Gastrocnemius medialis (tissue), 4 donors: ENCODE measurements at places on chromosomes 5 and 9. TPM values are rescaled to one million over a fixed set of nuclear protein-coding genes. Genes with fewer than 3 reads are reported as not detected.

CDX1 gene
- total RNA-seq, result 1.5 TPM

WDR5 gene
- 19.8 TPM for total RNA-seq

ZNF462 gene
- total RNA-seq, result 13.3 TPM

SPINK6 gene
- total RNA-seq, result not detected

- no peak for DNase-seq
- no peaks in the 10 kb centered on the region for H3K36me3 ChIP-seq
- peaks cover 31% of the 10 kb centered on the region for H3K27me3 ChIP-seq
- no peak overlapping the region for H3K27ac ChIP-seq
- H3K4me1 ChIP-seq, result no peaks in the 10 kb centered on the region
Observed at GRCh38 chr5:180645274-180646204, 3.9 kb downstream of the FLT4 start.

GRCh38 chr9:120424248-120424647 is 155.7 kb downstream of the CDK5RAP2 start:
- H3K4me3 ChIP-seq, result no peak overlapping the region
- no peak overlapping the region for H3K27ac ChIP-seq
- no peaks in the 10 kb centered on the region for H3K4me1 ChIP-seq
- no peaks in the 10 kb centered on the region for H3K36me3 ChIP-seq

DNA sequence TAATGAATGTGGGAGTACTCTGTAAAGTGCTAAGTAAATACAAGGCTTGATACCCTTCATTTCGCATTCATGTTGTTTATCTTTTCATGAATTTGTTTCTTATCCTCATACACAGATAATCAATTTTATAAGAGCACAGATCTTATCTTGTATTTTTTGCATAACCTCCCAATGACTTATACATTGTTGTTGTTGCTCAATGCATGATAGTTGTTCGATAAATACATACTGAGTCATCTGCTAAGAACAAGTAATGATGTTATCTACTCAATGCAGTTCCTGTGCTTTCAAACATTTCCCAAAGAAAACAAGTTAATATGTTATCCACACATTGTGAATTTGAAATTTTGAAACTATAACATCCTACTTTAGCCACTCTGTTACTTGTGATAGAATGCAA is 60.7 kb downstream of the TAF11L14 start:
- H3K4me1 ChIP-seq, result no peaks in the 10 kb centered on the region
- H3K27me3 ChIP-seq, result no peaks in the 10 kb centered on the region
- no peaks in the 10 kb centered on the region for H3K36me3 ChIP-seq
- no peak for DNase-seq
- no peak overlapping the region for H3K27ac ChIP-seq

- no peak overlapping the region for H3K27ac ChIP-seq
- H3K27me3 ChIP-seq, result no peaks in the 10 kb centered on the region
- no peak for DNase-seq
- H3K4me1 ChIP-seq, result no peaks in the 10 kb centered on the region
- peaks cover 50% of the 10 kb centered on the region for H3K36me3 ChIP-seq
Observed at GRCh38 chr9:132606066-132606465, 23.7 kb downstream of the BARHL1 start.

DNA sequence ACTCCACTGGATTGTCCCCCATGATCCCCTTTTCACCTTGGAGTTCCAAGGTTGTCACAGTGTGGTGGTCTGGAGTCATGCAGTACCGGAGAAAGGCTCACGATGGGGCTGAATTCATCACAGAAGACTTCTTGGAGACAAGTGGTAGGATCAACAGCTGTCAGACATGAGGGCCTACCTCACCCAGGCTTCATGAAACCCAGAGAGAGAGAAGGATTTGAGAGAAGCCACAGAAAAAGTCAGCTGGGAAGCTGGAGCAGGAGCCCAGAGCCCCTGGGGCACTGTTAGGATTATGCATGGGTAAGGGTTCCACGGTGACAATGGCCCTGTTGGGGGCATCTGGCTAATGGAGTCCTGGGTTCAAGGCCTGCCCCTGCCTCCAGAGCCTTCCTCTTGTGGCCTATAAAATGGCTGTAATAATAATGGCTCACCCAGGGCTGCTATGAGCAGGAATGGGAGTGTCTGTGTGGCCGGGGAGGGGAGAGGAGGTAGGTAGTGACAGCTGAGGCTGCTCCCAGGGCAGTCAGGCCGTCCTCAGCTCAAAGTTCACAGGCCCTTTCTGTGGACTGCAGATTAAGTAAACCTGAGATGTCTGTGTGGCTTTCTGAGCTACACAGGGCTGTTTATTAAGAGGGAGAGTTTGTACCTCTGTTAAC is 910 bp downstream of the TRIM14 start:
- H3K4me3 ChIP-seq, result peak overlapping the region; percentile 61
- H3K36me3 ChIP-seq, result no peaks in the 10 kb centered on the region
- no peak for DNase-seq
- no peaks in the 10 kb centered on the region for H3K4me1 ChIP-seq

DNA sequence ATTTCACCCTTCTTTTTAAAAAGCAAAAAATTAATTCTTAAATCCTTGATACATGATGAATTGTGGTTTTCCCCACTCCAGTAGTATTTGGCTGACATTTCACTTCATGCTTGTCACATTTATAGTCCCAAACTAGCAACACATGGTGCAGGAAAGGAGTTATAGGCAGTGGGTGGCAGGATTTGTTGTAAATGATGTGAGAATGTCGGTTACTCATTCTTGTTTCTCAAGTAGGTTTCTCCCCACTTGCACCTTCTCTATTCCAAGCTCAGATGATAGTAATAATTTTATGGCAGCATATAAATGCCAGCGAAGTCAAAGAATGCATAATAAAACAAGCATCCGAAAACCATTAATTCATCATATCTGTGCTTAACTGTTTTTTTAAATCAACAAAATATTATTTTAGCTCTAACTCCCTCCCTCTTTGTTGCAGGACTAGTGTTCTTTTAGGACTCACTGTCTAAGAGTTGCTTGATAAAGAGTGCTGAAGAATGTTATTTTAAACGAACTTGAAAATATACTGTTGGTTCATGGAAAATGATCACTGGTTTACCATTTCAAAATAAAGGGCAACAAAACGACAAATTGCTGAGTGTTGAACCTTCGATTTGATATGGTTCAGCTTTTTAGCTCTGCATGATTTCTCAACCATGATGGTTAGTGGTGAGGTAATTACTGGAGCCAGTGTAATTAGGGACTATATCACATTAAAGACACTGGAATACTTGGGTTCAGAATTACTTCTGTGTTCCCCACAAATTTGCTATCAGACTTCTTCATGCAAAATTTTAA is 88.1 kb upstream of the ADAMTSL1 start:
- H3K4me1 ChIP-seq, result no peaks in the 10 kb centered on the region
- H3K36me3 ChIP-seq, result no peaks in the 10 kb centered on the region
- no peak overlapping the region for H3K27ac ChIP-seq

- peaks cover 5% of the 10 kb centered on the region for H3K4me1 ChIP-seq
- H3K4me3 ChIP-seq, result no peak overlapping the region
- H3K36me3 ChIP-seq, result no peaks in the 10 kb centered on the region
Observed at GRCh38 chr9:96859461-96860198, 5.3 kb upstream of the ZNF782 start.

DNA sequence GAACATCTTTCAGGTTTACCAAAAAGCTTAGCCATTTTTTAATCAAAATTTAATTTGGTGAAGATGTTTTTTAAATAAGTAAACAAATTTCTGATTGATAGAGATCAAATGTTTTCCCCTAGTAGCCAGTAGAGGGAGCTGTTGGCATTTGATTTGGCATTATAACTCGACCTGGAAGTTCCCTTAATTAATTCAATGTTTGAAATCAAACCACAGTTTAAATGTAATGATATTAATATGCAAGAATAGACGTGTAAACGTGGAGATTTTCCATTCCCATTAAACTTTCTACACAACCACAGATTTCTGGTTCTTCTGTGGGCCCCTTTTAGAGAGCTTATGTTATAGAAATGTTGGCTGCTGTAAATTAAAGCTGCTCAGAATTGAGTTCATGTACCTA is 148.1 kb upstream of the MPDZ start:
- peak overlapping the region; percentile 15 for H3K27ac ChIP-seq
- no peak overlapping the region for H3K4me3 ChIP-seq
- no peaks in the 10 kb centered on the region for H3K27me3 ChIP-seq
- no peak for DNase-seq
- peaks cover 25% of the 10 kb centered on the region for H3K4me1 ChIP-seq

DNA sequence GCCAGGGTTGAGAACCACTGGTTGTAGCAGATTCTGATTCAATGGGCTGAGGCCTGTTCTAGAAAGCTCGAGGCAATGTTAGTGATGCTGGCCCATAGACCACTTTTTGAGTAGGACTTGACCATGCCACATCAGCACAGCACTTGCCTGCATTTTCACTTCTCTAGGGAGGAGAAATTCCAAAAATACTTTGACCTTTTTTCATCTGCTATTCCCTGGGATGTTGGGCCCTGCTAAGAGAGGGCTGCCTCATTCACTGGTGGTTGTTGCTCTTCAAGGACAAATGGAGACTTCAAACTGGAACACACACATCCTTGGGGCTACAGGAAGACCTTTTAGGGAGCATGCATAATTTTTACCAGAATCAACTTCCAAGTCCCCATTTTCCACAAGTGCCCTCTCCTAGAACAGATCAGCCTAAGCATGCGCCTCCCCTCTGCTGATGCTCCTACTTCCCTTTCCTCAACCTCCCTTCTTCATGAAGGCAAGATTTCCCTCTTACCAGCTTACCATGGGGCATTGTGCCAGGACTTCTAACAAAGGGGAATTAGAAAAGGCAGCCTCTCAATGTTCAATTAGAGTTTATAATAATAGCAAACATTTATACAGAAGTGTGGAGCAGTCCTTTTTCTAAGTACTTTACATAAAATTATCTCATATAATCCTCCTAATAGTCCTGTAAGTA is 12.7 kb upstream of the TGFBI start:
- peaks cover 14% of the 10 kb centered on the region for H3K4me1 ChIP-seq
- no peaks in the 10 kb centered on the region for H3K36me3 ChIP-seq
- H3K27me3 ChIP-seq, result no peaks in the 10 kb centered on the region
- H3K27ac ChIP-seq, result no peak overlapping the region

DNA sequence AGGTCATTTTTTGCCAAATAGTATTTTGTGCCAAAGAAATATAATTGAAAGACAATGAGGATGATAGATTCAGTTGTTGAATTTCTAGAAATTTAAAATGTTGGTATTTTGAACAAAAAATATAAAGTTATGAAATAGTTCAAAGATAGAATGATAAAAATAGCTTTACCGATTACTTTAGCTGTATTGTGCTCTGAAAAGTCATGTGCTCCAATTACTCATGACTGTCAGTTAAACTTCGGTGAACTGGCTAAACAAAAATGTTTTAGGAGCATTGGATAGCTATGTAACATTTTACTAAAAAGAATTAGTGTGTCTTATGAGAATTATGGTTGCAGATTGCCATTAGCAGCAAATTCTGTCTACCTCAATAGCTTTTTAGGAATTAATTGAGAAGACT is 177.3 kb upstream of the VCAN start:
- H3K4me3 ChIP-seq, result no peak overlapping the region
- no peaks in the 10 kb centered on the region for H3K27me3 ChIP-seq
- H3K27ac ChIP-seq, result no peak overlapping the region
- DNase-seq, result no peak
- no peaks in the 10 kb centered on the region for H3K4me1 ChIP-seq

DNA sequence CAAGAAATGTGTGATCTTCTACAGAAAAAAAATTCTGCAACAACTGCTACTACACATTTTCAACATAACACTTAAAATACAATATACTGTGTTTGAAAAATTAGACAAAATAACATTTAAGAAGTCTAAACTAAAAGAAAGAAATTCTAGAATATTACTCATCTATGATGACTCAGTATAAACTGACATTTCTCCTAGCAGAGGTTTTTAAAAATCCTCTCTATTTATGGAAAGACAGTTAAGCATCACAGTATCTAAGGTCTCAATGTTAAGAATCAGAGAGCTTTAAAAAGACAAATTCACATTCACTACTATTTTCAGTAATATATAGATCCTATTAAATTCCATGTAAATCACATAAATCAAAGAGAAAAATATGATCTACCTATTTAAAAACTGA is 61.3 kb downstream of the NR2F1-AS1 start:
- no peak overlapping the region for H3K4me3 ChIP-seq
- H3K4me1 ChIP-seq, result no peaks in the 10 kb centered on the region
- H3K36me3 ChIP-seq, result no peaks in the 10 kb centered on the region
- H3K27ac ChIP-seq, result no peak overlapping the region
- no peak for DNase-seq

GRCh38 chr5:141492168-141492885 is 3.4 kb downstream of the PCDHGC5 start:
- H3K36me3 ChIP-seq, result no peaks in the 10 kb centered on the region
- no peaks in the 10 kb centered on the region for H3K27me3 ChIP-seq
- no peak overlapping the region for H3K4me3 ChIP-seq

DNA sequence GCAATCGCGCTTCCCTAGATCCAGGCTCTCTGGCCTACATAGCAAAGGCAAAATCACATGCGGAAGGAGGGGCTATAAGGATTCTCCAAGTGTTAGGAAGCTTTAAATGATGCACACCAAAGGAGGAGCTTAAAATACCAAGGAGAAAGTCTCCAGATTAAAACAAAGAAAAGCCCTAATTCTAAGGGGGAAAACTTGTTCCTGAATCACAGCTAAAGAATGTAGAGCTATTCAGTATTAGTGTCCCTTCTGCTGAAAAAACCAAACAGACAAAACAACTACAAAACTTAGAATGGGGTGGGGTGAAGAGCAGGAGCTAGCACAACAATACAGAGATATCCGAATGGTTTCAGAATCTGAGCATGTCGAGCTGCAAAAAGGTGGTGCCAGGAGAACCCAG is 213.7 kb downstream of the DCP2 start:
- no peak for DNase-seq
- no peaks in the 10 kb centered on the region for H3K27me3 ChIP-seq
- no peak overlapping the region for H3K27ac ChIP-seq
- no peaks in the 10 kb centered on the region for H3K36me3 ChIP-seq
- H3K4me1 ChIP-seq, result peaks cover 8% of the 10 kb centered on the region
